Breast epithelium (tissue), 4 donors: ENCODE measurements at places on chromosomes 3 and 15. TPM values are rescaled to one million over a fixed set of nuclear protein-coding genes. Genes with fewer than 3 reads are reported as not detected.
A peak's percentile ranks its signal among the peaks of the same experiment; 100 is the strongest.

SNURF gene
- 12.1 TPM for total RNA-seq

- H3K27ac ChIP-seq = no peak overlapping the region
- DNase-seq = no peak
- H3K27me3 ChIP-seq = no peaks in the 10 kb centered on the region
- H3K36me3 ChIP-seq = no peaks in the 10 kb centered on the region
- H3K4me3 ChIP-seq = no peak overlapping the region
These were observed 8.6 kb upstream of the CTNNB1 start for GRCh38 chr3:41190509-41191284.

FBXW12 gene
- not detected for total RNA-seq

- no peak for DNase-seq
- H3K27ac ChIP-seq = peak overlapping the region; percentile 61
- no peaks in the 10 kb centered on the region for H3K4me1 ChIP-seq
These were observed 2.0 kb downstream of the GP5 start for GRCh38 chr3:194396859-194397756.

GRCh38 chr3:156151824-156152428, 31.5 kb downstream of the KCNAB1 start:
- no peaks in the 10 kb centered on the region for H3K36me3 ChIP-seq
- no peaks in the 10 kb centered on the region for H3K4me1 ChIP-seq
- peak; percentile 74 for DNase-seq

SEMA3F gene
- 26.9 TPM for total RNA-seq

- H3K27me3 ChIP-seq = no peaks in the 10 kb centered on the region
- peaks cover 4% of the 10 kb centered on the region for H3K4me1 ChIP-seq
These were observed 243.3 kb upstream of the TBL1XR1 start for GRCh38 chr3:177440456-177441104.

GRCh38 chr3:112486811-112487505, 12.3 kb downstream of the BTLA start:
- no peak overlapping the region for H3K27ac ChIP-seq
- no peaks in the 10 kb centered on the region for H3K27me3 ChIP-seq
- no peaks in the 10 kb centered on the region for H3K4me1 ChIP-seq
- H3K4me3 ChIP-seq = no peak overlapping the region
- no peaks in the 10 kb centered on the region for H3K36me3 ChIP-seq

DNA sequence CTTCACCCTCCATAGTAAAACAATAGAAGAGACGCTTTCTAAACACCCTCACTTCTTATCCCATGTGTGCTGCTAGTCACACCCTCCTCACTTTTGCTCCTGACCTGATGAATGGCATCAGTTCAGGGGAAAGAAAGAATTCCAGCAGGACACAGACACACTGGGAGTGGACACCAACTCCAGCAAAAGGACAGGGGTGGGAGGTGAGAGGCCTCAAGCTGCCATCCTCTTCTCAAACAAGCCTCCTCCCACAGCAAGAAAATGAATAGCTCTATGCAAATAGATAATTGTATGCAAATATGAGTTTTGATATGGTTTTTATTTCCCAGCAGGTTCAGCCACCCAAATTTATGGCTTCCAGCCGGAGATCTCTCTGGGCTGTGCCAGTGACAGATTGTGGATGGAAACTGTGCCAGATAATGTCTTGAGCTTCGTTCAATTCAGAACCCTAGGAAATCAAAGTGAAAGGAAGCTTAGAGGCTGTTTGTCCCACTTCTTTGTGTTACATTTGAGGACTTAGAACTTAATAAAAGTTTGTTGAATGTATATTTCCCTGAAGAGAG, 209.3 kb upstream of the PPP2R3A start:
- no peak overlapping the region for H3K4me3 ChIP-seq
- H3K36me3 ChIP-seq = no peaks in the 10 kb centered on the region
- no peak overlapping the region for H3K27ac ChIP-seq
- DNase-seq = no peak
- no peaks in the 10 kb centered on the region for H3K4me1 ChIP-seq

- H3K27me3 ChIP-seq = no peaks in the 10 kb centered on the region
- no peak overlapping the region for H3K4me3 ChIP-seq
- DNase-seq = no peak
- no peaks in the 10 kb centered on the region for H3K36me3 ChIP-seq
- no peaks in the 10 kb centered on the region for H3K4me1 ChIP-seq
- no peak overlapping the region for H3K27ac ChIP-seq
These were observed 187.1 kb downstream of the FMN1 start for GRCh38 chr15:33007303-33007855.

DNA sequence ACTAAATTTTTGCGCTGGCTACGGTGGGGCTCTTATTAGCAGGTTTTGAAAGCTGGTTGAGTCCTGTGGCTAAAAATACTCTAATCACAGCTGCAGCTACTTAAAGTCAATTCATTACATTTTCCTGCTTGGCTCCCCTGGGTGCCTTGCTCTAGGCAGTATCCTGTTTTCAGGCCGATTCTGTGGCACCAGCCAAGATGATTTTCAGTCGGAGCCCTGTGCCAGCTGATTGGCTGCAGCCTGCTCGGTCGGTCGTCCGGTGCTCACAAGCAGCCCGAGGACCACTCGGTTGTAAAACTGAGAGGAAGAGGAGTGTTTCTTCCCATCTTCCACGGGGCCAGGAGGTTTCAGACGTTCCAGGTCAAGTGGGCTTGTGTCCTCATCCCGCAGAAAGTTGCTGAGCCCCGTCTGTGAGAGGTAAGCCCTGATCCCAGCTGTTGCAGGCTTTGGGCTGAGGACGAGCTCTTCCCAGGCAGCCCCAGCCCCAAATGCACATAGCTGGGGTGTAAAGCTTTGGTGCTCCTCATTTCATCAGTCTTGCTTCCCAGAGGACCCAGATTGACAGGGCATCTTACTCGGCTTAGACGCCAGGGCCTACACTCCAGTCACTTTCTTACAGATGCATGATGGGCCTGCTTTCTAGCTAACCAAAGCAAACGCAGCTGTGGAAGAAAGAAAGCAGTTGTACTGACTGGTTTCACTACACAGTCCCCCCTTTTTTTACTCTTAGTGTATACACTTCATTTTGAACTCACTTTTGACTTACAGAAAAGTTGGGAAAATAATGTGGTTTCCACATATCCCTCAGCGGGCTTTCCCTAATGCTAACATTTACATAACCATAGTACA, 15.9 kb downstream of the LYSMD4 start:
- H3K4me1 ChIP-seq = peaks cover 9% of the 10 kb centered on the region
- no peaks in the 10 kb centered on the region for H3K27me3 ChIP-seq
- H3K27ac ChIP-seq = peak overlapping the region; percentile 70
- H3K4me3 ChIP-seq = no peak overlapping the region

DNA sequence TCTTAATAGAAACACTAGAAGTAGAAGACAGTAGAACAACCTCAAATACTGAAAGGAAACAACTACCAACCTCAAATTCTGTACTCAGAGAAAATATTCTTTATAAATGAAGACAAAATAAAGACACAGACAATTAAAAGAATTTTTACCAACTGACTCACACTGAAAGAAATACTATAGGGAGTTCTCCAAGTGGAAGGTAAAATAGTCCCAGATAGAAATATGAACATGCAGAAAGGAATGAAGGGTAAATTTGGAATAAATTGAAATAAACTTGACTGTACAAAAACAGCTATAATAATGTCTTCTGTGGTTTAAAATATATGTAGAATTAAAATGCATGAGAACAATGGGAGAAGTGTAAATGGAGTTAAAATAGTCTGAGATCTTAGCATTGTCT, 36.7 kb upstream of the CCDC174 start:
- no peaks in the 10 kb centered on the region for H3K4me1 ChIP-seq
- no peak overlapping the region for H3K4me3 ChIP-seq
- H3K27me3 ChIP-seq = no peaks in the 10 kb centered on the region
- no peaks in the 10 kb centered on the region for H3K36me3 ChIP-seq
- no peak overlapping the region for H3K27ac ChIP-seq

- H3K27me3 ChIP-seq = no peaks in the 10 kb centered on the region
- H3K36me3 ChIP-seq = no peaks in the 10 kb centered on the region
- no peak overlapping the region for H3K4me3 ChIP-seq
- DNase-seq = no peak
- no peak overlapping the region for H3K27ac ChIP-seq
These were observed 16.0 kb upstream of the STAC start for GRCh38 chr3:36364260-36364659.

- H3K27ac ChIP-seq = peak overlapping the region; percentile 51
- no peaks in the 10 kb centered on the region for H3K27me3 ChIP-seq
- no peak for DNase-seq
- no peak overlapping the region for H3K4me3 ChIP-seq
- no peaks in the 10 kb centered on the region for H3K36me3 ChIP-seq
These were observed 4.2 kb downstream of the SMAD6 start for GRCh38 chr15:66706225-66706732.

C2CD4A gene
- 0.66 TPM for total RNA-seq

DNA sequence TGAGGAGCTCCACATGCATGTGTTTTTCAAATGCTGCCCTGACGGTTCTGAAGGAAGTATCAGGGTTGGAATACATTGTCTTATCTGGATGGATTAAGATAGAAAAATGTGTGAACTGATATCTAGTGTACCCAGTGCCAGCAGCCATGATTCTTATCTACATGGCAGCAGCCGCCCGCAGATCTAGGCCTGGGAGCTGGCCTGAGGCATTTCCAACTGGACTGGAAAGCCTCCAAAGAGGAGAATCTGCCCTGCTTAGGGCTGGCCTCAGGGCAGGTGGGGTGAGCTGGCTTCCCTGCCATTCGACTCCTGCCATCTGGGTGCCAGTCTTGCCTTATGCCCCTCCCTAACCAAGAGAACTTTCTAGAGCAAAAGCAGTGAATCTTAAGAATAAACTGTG, 125.8 kb downstream of the SSR3 start:
- H3K27me3 ChIP-seq = no peaks in the 10 kb centered on the region
- H3K27ac ChIP-seq = no peak overlapping the region
- no peak for DNase-seq
- no peak overlapping the region for H3K4me3 ChIP-seq

SUCNR1 gene
- total RNA-seq = 1.6 TPM

GNAT1 gene
- total RNA-seq = not detected

BCHE gene
- 27.1 TPM for total RNA-seq

DNA sequence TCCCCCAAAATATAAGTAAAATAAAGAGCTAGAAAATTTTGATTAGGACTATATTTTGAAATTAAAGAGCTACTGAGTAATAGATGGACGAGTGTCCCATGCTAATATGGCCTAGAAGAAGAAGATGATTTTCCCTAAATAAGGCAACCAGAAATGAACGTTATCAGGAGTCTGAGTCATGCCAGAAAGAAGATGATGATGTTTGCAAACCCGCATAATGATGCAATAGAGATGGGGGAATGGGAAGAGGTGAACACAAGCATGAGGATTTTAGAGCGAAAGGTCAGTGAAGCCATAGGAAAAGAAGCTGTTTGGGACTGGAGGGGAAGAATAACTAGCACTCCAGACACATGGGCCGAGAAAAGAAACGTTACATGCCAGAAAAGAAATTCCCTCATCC, 71.7 kb downstream of the FGF12 start:
- no peak overlapping the region for H3K4me3 ChIP-seq
- H3K27ac ChIP-seq = no peak overlapping the region
- no peak for DNase-seq
- H3K36me3 ChIP-seq = no peaks in the 10 kb centered on the region
- H3K27me3 ChIP-seq = peaks cover 4% of the 10 kb centered on the region
- H3K4me1 ChIP-seq = no peaks in the 10 kb centered on the region

AGTR1 gene
- total RNA-seq = 17.3 TPM

MRAS gene
- 74.8 TPM for total RNA-seq

ZNF774 gene
- 2.6 TPM for total RNA-seq

DNA sequence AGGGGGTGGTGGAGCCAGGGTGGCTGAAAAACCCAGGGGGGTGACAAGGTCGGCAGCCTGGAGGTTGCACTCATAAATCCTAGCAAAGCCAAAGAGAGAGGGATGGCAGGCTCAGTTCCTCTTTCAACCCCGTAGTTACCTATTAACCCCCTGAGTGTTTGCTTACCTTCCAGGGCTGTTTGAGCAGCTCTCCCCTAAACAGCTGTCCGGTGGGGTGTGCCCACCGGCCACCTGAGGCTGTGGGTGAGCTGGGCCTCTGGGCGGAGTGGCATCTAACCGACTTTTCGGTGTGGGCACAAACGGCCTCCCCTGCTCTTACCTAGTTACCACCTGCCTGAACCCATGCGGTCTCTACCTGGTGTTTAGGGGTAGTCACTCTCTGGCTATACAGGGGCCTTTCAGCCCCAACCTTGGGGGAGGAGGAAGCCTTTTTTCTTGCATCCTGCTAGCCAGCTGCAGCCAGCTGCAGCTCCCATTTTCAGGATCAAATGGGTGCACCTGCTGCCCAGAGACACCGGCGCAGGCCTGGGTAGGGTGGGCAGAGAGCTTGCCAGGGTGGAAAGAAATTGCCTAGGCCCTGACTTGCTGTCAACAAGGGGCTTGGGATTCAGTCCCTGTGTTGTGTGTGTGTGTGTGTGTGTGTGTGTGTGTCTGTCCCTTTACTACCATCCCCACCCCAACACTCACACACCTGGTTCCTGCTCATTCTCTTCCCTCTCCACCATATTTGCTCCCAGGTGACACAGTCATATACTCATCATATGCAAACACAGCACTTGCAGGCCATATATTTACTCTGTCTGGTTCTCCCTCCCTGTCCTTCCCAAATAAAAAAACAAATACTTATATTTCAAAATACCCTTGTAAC, 3.7 kb downstream of the DLL4 start:
- no peak for DNase-seq
- no peak overlapping the region for H3K27ac ChIP-seq
- peaks cover 22% of the 10 kb centered on the region for H3K4me1 ChIP-seq
- no peaks in the 10 kb centered on the region for H3K36me3 ChIP-seq

DNA sequence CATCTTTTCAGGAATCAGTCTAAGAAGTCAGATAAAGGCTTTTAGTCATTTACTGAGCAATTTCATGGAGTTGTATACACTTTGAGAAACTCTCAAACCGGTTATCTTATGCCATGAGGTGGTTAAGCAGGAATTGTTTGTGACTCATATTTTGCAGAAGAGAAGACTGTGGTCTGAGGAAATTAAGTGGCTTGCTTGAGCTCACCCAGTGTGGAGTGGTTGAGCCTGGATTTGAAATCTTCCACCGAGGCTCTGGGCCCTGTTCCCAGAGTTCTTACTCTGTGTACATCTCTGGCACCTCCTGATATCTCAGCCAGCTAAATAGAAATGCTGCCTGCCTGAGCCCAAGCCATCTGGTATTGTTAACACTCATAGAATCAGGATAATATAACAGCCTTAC, 37.8 kb upstream of the BCL6 start:
- H3K36me3 ChIP-seq = no peaks in the 10 kb centered on the region
- peak; percentile 61 for DNase-seq
- no peaks in the 10 kb centered on the region for H3K4me1 ChIP-seq
- H3K27ac ChIP-seq = peak overlapping the region; percentile 60
- no peaks in the 10 kb centered on the region for H3K27me3 ChIP-seq
- H3K4me3 ChIP-seq = no peak overlapping the region

- no peaks in the 10 kb centered on the region for H3K27me3 ChIP-seq
- H3K4me1 ChIP-seq = no peaks in the 10 kb centered on the region
- H3K36me3 ChIP-seq = no peaks in the 10 kb centered on the region
- no peak overlapping the region for H3K27ac ChIP-seq
- no peak for DNase-seq
- H3K4me3 ChIP-seq = no peak overlapping the region
These were observed 167.9 kb downstream of the NUP210 start for GRCh38 chr3:13252207-13252606.
